ENCODE measurements at places on chromosomes 4 and X. TPM values are rescaled to one million over a fixed set of nuclear protein-coding genes. Genes with fewer than 3 reads are reported as not detected.

SSX4 gene
- not detected for total RNA-seq

SPANXA2 gene
- not detected for total RNA-seq

IQCM gene
- not detected for total RNA-seq

ACE2 gene
- total RNA-seq, result not detected

GATA1 gene
- total RNA-seq, result 1.3 TPM

SMIM43 gene
- total RNA-seq, result not detected

SLC10A3 gene
- total RNA-seq, result 19.2 TPM

FAT4 gene
- 32.7 TPM for total RNA-seq

ERAS gene
- total RNA-seq, result not detected

NPY1R gene
- total RNA-seq, result 118 TPM

MPP1 gene
- total RNA-seq, result 77.7 TPM

TCEAL3 gene
- 24.6 TPM for total RNA-seq

DNA sequence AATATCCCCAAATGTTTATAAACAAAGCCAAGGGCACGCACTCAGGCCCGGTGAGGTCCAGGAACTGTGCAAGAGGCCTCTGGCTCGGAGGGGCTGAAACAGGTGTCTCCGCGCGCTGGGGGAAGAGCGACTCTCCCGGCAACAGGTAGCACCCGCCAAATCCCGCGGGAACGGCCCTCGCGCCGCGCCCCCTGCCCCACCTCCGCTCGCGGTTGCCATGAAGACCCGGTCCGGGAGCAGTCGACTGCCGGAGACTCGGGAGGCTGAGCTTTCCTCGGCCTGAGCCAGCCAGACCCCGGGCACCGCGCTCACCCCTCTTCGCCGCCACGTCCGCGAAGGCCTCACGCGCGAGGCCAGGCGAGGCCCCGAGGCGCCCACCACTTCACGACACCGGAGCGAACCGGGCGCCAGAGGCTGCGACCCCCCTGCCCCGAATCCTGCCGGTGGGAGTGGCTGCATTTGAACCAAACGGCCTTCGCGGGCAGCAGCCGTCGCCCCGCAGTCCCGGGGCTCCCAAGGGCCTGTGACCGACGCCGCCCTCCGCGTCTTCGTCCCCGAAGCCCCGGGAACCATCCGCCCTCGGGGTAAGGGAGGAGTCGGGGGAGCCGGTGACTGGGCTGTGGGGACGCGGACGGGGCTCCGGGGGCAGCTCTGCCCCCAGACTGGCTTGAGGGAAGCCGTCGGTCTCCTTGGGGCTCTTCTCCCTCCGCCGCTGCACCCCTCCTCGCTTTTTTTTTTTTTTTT lies at the start of gene NSUN7:
NSUN7 (plus strand) TSS at position 239 of the 744 bp plus-strand sequence. CDS start 739 bp downstream, outside the sequence.
- DNase-seq, result peak; percentile 88

- DNase-seq, result peak; percentile 84
These were observed 124.2 kb downstream of the NFKB1 start for GRCh38 chr4:102625232-102625930.

DNA sequence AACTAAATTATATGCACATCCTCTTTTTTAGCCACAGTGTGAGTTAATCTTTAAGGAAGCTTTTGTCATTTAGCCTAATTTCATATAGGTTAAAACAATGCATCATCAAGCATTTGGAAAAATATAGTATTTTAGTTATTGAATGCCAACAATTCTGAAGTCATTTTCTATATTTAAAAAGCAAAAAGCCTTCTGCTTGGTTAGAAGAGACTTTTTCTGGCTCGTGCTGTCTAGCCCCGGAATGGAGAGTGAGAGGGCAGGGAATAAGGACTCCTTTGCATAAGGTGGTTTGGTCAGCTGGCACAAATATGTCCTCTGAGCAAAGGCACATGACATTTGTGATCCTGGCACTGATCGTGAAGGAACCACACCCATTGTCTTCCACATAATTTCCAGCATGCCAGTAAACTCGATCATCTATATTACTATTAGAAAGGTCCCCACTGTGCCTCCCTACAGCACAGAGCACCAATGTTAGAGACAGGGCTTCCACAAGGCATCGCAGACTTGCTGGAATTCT lies 393.7 kb upstream of the INTU start:
- no peak for DNase-seq

GRCh38 chr4:68373513-68373912 lies 23.6 kb upstream of the YTHDC1 start:
- DNase-seq, result peak; percentile 89

DNA sequence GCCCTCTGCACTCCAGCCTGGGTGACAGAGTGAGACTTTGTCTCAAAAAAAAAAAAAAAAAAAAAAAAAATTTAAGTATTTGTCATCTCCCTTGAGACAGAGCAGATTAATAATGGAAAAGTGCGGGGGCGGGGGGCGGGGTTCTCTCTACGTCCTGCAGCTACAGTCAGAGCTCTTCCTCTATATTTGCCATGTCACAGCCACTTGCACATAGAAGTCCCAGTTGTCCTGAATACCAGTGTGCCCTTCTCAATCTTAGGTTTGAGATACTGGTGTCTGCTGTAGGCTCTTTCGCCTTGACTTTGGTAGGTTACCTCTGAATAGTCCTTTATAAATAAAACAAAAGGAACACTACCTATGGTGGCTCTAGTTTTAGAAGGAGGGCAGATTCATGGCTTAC lies 237.8 kb upstream of the PGRMC2 start:
- DNase-seq, result no peak

DNA sequence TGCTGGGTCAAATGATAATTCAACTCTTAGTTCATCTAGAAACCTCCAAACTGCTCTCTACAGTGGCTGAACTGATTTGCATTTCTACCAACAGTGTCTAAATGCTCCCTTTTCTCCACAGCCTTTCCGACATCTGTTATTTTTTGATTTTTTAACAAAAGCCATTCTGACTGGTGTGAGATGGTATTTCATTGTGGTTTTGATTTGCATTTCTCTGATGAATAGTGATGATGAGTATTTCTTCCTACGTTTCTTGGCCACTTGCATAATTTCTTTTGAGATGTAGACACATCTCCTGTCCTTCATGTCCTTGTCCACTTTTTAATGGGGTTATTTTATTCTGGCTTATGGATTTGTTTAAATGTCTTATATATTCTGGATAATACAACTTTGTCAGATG lies 298.2 kb upstream of the ARSJ start:
- DNase-seq, result no peak

- no peak for DNase-seq
These were observed 8.8 kb downstream of the PPM1K start for GRCh38 chr4:88275516-88275915.

- no peak for DNase-seq
These were observed 35.3 kb downstream of the ANKRD17 start for GRCh38 chr4:73223258-73223650.

- no peak for DNase-seq
These were observed 128.5 kb upstream of the ARX start for GRCh38 chrX:25144043-25144940.

GRCh38 chr4:4873203-4873602 lies 13.7 kb downstream of the MSX1 start:
- DNase-seq, result no peak

DNA sequence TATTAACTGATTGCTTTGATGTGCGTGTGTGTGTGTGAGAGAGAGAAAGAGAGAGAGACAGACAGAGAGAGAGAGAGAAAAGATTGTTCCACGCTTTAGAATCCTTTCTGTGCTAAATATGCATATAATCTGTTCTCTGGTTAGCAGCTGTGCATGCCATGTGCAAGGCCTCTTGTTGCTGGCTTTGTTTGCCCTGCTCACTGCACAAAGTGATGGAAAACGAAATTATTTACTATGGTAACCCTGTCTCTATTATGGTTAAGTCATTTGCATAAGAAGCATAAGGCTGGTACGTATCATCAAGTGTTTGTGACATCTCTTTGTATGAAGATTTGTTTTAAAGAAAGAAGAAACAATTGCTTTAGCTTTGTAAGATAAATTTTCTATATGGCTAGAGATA lies 190.2 kb upstream of the POF1B start:
- no peak for DNase-seq

- no peak for DNase-seq
These were observed 1.6 kb upstream of the RBM46 start for GRCh38 chr4:154779362-154779947.

- DNase-seq, result no peak
These were observed 265.9 kb downstream of the ADAMTS3 start for GRCh38 chr4:72302981-72303704.

DNA sequence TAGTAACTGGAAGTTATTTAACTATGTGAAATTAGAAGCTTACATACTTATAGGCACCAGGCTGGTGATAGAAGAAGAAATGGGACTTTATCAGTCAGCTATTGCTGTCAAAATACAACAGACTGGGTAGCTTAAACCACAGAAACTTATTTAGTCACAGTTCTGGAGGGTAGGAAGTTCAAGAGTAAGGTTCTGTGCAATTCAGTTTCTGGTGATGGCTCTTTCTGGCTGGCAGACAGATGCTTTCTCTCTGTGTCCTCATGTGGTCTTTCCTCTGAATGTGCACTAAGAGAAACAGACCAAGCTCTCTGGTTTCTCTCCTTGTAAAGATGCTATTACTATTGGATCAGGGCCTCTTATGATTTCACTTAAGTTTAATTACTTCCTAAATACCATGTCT lies 92.1 kb upstream of the ANKRD50 start:
- no peak for DNase-seq

DNA sequence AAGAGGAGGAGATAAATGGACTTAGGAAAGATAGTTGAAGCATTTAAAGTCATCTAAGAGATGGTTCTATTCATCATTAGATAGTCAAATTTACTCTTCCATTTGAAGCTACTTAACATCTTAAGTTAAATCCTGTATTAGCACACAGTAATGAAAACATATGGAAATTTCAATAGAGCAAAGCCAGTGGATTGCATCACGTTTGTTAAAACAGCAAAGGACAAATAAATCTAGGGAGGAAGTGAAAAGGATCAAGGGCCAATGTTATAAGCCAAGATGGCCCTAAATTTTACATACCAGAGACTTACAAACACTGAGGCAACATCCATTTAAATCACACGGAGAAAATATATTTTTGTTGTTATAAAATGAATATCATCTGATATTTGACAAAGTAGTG lies 602.8 kb downstream of the INPP4B start:
- no peak for DNase-seq

- DNase-seq, result no peak
These were observed 361.9 kb downstream of the KCTD8 start for GRCh38 chr4:44086753-44087152.

GRCh38 chr4:78779280-78779679 lies 3.1 kb downstream of the BMP2K start:
- DNase-seq, result no peak

DNA sequence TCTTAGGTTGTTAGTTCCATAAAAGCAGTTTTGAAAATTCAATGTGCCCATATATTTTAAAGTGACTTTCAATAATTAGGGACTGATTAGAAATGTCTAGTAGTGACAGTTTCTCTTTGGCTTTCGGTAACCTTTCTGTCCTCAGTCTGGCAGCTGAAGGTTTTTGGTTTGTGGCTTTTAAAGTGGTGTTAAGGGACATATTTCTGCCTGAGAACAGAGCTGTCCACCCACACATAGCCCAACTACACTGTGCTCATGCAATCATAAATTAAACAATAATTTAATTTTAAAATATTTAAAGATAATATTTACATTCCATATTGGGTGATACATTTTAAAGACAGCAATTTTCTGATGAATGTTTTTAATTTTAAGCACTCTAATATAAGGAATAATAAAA lies 335.0 kb upstream of the TENM3 start:
- DNase-seq, result no peak

DNA sequence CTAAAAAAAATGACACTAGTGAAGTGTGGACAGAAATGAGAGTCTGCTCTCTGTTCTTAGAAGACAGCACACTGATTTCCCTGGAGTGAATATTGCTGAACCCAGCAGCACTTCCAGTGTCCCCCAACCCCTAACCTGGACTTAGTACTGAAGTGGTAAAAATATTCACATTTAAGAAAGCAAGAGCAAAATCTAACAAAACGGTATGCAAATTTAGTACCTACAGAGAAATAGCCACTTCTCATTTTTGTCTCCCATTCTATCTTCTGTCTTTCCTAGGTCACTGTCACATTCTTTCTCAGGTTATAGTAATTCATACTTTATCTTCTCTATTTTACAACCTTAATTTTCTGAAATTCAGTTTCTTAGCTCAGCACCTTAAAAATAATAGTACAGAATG lies 274.7 kb downstream of the CFAP299 start:
- DNase-seq, result no peak

GRCh38 chr4:101782546-101782945 lies 8.0 kb upstream of the BANK1 start:
- no peak for DNase-seq

GRCh38 chrX:48794911-48795515 lies 6.9 kb upstream of the HDAC6 start:
- DNase-seq, result no peak

DNA sequence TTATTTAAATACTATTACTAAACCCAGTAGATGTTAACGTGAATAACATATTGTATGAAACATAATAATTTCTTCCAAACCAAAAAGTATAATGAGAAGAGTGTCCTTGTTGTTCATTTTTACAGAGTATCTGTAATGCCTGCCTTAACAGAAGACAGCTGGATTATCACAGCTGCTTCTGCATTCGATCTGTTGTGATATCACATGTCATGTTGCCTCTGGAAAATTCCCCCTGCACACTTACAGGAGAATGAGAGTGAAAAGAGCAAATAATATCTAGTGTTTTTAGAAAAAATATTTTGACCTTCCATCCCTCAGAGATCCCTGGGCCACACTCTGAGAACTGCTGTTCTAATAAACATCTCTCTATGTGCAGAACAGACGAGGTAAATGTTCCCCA lies 240.1 kb upstream of the NOCT start:
- no peak for DNase-seq

DNA sequence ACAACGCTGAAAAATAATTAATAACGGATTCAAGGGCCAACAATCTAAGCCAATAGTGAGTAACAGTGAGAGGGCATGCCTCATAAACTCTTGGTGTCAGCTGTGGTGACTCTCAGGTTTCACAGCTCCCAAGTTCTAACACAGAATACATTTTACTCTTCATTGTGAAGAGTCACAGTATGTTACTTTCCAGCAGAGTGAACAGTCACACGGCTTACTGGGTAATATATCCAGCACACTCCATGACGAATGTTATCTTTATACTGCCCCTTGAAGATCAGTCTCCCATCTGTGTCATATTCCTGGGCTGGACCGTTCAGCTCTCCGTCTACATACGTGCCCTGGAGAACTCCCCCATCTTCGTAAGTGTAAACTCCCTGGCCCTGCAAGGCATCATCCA lies 23.1 kb downstream of the SETD7 start:
- DNase-seq, result no peak

- DNase-seq, result no peak
These were observed 112.1 kb upstream of the LDB2 start for GRCh38 chr4:17010426-17011087.

DNA sequence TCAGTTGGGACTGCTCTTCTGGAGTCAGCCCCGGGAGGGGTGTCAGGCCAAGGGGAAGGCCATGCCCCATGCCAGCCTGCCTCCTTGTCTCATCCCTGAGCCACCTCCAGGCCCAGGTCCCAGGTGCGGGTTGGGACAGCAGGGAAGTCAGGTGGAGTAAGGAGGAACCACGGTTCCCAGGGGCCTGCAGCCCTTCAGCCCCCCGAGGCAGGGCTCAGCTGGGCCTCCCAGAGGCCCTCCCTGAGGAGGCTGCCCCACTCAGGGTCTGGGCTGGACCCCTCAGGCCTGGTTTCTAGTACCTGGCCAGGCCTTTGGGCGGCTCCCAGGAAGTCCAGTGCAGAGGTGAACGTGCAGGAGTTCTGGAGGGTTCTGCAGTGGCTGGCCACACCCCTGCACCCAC lies 23.4 kb upstream of the FGFR3 start:
- DNase-seq, result no peak

GRCh38 chr4:2412534-2412884 lies 5.9 kb downstream of the ZFYVE28 start:
- DNase-seq, result peak; percentile 49
